C1 segment of cervical spinal cord (tissue), 14 donors: ENCODE measurements at places on chromosomes 6 and 20.

GRCh38 chr6:139699911-139700310, 325.5 kb upstream of the CITED2 start:
- DNase-seq, result no peak

GRCh38 chr20:18719426-18719825, 94.2 kb upstream of the SCP2D1 start:
- DNase-seq, result no peak

DNA sequence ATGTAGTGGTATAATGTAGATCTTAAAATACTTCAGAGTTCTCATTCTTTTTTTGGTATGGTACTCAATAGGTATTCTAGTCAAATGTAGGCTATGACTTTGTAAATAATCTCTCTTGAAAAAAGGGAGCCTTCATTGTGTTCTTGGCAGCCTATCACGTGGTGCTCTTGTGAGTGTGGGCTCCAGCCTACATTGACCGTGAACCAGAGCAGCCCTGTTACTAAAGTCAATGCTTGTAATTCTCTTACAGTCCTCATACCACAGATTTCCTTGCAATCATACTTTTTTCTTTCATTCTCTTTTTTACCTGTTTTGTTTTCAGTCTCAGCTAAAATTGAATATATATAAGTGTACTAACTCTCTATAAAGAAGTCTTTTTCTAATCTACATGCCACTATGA, 31.1 kb downstream of the ARID1B start:
- peak; percentile 32 for DNase-seq

DNA sequence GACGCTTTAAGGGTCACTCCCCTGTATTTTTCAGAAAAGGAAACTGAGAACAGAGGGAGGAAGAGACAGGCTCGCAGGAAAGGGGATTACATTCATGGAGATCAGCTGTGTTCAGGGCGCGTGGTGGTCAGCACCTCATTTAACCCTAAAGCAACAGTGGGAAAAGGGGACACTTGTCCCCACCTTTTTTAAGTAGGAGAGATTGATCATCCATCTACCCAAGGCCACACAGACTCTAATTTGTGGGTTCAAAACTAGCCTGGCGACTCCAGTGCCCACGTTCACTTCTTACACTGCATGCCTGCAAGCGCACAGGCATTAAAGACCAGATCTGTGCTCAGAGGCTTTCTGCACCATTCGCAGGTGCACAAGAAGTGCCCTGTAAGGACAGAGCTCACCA, 167.9 kb upstream of the SNX9 start:
- DNase-seq, result no peak

DNA sequence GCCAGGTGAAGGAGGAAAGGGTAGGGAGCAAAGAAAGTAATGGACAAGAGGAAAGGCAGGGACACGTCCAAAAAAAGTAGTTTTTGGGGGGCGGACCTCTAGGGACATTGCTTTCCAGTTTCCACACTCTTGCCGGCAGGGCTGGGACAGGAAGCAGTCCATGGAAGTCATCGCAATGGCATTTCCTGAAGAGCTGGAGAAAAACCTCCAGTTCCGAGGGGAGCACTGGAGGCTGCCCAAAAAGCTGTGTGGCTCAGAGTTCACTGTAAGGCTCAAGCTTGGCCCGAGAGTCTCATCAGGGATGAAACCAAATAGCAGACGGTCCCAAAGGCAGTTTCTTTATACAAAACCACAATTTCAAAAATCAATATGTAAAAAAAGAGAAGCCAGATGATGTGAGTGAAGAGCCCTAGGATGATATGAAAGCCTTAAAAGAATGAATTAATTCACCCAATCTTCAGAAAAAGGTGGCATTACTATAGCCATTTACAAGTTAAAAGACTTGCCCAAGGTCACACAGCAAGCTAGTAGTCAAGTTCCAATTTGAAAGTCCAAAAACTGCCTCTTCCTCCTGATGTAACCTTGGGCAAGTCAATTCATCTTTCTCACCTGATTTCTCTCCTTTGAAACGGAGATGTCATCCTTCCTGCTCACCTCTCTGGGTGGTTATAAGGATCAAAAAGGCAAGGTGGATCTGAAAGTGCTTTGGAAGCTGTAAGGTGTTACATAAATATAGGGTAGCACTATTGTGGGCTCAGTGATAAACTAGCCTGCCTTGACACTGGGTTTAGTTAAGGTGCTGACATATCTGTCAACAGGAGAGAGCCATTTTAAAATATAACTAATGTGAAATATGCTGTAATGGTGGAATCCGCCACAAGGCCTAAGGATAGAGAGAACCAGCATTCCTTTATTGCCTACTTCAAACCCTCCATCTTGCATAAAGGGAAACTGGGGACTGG, 9.1 kb downstream of the BCL2L1 start:
- DNase-seq, result no peak

DNA sequence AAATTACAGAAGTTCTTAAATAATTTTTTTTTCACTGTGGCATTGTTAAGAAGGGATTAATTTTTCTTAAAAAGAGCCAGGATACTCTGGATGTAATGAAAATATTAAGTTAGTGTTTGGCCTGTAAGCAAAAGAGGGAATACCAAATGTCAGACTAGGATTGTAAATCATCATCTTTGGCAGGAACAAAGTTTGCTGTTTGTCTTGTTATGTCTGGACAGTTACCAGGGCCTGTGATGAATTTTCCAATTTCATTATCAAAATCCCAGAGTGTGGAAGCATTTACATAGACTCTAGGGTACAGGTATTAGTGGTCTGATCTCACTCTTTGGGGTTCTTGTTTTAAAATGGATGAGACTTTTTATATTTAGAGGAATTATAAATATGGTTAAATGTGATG, 26.1 kb downstream of the CEP57L1 start:
- DNase-seq, result no peak

- DNase-seq, result no peak
Measured at GRCh38 chr20:26163890-26164289, 467.2 kb upstream of the ZNF337 start.

- DNase-seq, result no peak
Measured at GRCh38 chr20:32075534-32075933, 23.5 kb downstream of the HCK start.

GRCh38 chr6:24621626-24622289, 24.2 kb downstream of the KIAA0319 start:
- peak; percentile 22 for DNase-seq

GRCh38 chr20:34364223-34364506, 1.1 kb downstream of the ITCH start:
- no peak for DNase-seq

DNA sequence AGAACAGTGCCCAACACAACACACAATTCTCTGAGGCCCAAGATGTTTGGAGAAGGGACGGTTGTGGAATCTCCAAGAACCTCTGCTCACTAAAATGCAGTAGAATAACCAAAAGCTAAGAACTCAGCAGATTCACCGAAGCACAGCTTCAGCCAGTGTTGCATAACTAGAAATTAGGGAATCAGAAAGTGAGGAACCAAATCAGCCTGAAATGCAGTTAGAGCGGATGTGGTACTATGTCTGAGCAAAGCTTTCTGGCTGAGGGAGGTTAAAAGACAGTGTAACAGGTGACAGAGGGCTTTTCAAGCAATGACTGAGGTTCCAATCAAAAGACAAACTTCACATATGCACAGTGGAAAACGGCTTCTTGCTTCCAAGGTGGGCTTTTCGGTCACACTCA, 197.9 kb upstream of the KCNK16 start:
- DNase-seq, result no peak

GRCh38 chr6:9620263-9620662, 794.6 kb downstream of the TFAP2A start:
- DNase-seq, result no peak
